ENCODE measurements at places on chromosomes 4 and X. TPM values are rescaled to one million over a fixed set of nuclear protein-coding genes. Genes with fewer than 3 reads are reported as not detected.

GRCh38 chrX:124145749-124146148 is 184.2 kb downstream of the STAG2 start:
- no peak for DNase-seq

DNA sequence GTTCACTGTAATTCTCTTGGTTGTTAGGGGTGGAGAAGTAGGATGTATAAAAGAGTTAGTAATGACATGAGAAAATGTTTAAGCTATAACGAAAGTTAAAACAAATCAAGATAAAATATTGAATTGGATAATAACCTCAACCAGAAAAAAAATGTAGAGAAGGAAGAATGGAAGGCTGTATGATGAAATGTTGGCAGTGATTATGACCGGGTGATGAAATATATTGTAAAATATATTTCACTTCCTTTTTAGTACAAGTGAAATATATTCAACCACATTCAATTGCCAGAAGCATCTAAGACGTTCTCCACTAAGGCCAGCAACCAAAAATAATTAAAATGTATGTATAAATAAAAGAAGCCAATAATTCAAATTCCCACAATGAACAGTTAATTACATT is 309.3 kb upstream of the FGF13 start:
- no peak for DNase-seq

The HSFX2 gene
- total RNA-seq: not detected

DNA sequence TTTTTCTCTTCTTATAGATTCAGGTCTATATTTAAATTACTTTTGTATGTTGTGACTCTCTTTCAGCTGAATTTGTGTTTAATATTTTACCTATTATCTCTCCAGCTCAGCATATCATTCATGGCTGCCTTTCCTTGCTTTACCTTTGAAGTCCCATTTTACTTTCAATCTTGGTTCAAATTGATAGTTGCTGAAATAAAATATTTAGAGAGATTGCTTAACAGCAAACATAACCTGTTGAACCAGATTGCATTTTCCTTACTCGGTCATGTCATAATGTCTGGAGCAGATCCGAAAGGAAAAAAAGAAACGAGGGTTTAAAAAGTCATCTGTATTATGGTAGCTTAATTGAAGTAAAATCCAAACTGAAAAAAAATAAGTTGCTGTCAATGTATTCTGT is 94.1 kb downstream of the IL1RAPL2 start:
- no peak for DNase-seq

GRCh38 chr4:72295966-72296557 is 264.3 kb downstream of the NPFFR2 start:
- DNase-seq: no peak

- DNase-seq: no peak
Measured at GRCh38 chrX:24799565-24799964, 105.8 kb downstream of the POLA1 start.

GRCh38 chr4:84892950-84893349 is 73.5 kb downstream of the WDFY3 start:
- DNase-seq: no peak

- no peak for DNase-seq
Measured at GRCh38 chr4:3323071-3323481, 30.3 kb downstream of the RGS12 start.

All from thyroid gland (tissue), 4 donors.